ENCODE measurements at places on chromosomes 4 and X.

GRCh38 chr4:56505269-56506130 is at the start of gene ARL9:
Gene ARL9, plus strand, starts transcription at chr4:56505791. Its CDS starts 72 bp downstream, at chr4:56505863.
- peak; percentile 47 for DNase-seq

- DNase-seq = no peak
Observed at GRCh38 chr4:41196633-41197332, 17.6 kb downstream of the APBB2 start.

DNA sequence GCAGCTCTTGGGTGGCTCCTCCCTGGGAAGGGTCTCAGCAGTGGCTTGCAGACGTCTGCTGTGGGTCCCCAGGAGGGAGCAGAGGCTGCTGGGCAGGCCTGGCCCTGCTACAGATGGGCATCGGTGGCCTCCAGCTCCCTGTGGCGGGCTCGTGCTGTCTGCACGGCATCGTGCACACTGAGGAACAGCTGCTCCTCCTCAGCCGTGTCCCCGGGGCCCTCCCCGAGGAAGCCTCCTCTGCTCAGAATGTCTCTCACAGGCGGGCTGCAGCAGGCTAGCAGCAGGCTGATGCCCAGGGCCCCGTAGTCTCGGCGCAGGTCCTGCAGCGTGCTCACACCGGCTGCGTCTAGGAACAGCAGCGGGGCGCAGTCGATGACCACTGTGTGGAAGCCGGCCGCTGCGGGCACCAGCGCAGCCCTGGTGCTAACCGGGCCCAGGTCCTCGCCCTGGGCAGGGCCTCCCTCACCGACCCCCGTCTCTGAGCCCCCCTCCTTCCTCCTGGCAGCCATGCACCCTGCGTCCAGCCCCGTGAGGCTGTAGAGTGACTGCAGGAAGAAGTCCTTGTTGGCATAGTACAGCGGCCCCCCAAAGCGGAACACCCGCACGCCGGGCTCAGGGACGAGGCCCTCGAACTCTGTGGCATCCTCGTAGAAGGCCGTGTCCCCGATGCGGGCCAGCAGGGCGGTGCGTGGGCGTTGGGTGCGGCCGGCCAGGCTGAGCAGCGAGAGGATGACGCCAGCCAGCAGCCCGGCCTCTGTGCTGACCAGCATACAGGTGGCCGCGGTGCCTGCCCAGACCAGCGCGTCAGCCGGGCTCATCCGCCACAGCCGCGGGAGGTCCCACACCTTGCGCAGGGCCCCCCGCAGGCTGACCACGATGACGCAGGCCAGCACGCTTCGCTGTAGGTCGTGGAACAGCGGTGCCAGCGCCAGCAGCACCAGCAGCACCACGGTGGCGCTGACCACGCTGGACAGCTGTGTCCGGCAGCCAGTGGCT is 2.2 kb downstream of the IDUA start:
- no peak for DNase-seq

DNA sequence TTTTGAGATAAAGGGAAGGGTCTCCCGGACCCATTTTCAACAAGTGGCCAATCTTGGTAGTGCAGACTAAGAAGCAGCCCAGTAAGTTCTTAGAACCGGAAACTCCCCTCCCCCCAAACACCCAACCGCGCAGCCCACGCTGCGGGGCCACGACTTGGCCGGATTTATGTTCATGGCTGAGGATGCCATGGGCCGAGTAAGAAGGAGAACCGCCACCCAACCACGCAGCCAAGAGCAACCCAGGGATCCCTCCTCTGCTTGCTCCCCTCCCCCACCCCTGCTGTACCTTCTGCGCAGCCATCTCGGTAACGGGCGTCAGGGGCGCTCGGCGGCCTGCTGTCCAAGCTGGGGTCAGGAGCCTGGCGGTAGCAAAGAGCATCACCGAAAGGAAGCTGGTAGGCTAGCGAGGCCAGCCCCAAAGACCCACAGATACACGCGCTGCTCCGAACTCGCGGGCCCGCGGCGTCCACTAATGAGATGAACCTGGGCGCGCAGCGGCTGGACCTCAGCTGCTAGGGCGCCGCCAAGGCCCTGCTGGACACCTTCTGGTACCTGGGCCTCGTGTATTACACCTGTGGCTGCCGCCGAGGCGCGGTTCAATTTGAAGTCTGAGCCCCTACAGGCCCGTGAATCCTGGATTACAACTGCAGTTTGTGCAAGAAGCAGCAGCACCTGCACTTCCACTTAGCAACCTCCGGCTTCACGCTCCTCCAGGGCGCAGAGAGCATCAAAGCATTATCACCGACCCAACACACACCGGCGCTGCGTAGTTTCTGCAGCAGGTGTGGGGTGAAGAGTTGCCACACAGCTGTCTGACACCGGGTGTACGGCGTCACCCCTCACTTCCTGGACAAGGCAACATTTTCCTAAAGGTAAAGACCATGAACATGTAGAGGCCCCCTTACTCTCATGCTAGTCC is 63.4 kb downstream of the NUDT10 start:
- peak; percentile 46 for DNase-seq

- DNase-seq = no peak
Observed at GRCh38 chr4:6198768-6199421, 1.5 kb downstream of the JAKMIP1 start.

GRCh38 chr4:961351-962230 is 11.8 kb downstream of the DGKQ start:
- DNase-seq = no peak

DNA sequence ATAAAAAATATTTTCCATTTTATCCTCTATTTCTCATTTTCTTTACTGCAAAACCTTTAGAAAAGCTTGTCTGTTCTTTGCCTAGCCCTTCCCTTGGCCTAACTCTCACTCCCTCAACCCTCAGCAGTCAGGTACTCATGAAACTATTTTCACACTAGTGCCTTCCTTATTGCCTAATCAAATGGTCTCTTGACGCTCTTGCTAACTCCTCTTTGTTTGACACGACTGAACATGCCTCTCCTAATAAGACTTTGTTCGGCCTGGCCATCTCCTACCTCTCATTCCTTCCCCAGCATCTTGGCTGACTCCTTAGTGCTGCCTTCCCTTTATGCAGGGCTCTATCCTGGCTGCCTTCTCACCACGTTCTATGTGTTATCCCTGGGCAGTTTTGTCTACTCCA is 11.1 kb upstream of the LRAT start:
- DNase-seq = no peak

GRCh38 chr4:128358231-128358912 is 70.8 kb upstream of the PGRMC2 start:
- DNase-seq = no peak

DNA sequence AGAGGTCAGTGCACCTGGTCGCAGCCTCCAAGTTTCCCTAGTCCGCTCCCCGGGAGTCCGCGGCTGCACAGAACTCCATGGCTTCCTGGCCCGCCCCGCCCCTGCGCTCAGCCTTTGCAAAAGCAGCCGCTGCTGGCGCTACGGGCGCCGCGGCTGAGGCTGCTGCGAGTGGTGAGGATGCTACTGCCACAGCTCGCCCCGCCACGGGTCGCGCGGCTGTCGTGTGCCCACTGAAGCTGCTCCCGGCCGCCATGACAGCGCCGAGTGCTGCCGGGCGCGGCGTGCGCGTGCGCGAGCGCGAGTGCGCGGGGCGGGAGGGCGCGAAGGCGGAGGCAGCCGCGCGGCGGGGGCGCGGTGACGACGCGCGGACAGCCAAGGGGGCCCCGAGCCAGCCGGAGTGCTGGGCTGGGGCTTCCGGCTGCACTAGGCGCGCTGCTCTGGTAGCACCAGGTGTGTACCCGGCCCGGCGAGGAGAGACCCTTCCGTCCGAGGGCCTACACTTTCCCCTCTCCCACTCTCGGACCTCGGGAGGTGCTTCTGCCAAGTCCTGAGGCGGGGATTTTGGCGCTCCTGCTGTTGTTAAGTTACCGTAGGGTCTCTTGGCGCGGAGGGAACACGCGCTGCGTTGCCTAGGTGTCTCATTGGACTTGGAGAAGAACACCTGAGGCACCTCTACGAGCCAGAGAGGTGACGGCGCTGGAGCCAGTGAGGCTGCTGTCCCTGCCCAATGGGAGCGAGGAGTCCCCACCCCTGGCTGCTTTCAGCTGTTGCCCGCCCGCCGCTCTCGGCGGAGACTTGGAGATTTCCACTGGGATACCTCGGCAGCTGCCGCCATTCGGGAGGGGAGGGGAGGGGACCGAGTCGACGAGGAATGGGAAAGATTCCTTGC is 619 bp upstream of the LRBA start:
- peak; percentile 68 for DNase-seq

DNA sequence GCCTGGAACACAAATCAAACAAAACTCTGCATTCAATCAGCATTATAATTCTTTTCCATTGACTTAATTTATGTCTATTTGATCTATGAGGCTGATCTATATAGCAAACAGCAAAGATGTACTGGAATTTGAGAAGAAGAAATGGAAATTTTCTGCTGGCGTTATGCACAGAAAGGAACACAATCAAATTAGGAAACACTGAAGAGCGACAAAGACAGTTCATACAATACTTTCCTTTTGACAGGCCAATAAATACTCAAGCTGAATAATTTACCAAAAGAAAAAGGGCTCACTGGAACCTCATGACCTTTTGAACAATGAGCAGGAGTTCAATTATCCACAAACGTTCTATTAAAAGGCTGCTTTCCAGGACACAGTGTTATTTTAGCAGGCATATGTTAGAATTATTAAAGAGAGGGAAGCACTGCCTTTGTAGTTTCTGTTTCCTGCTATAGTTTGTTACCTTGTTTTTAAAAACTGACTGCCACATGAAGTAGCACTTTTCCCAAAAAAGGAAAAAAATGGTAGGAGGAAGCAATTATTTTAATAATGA is 8.1 kb downstream of the PDHA2 start:
- no peak for DNase-seq

DNA sequence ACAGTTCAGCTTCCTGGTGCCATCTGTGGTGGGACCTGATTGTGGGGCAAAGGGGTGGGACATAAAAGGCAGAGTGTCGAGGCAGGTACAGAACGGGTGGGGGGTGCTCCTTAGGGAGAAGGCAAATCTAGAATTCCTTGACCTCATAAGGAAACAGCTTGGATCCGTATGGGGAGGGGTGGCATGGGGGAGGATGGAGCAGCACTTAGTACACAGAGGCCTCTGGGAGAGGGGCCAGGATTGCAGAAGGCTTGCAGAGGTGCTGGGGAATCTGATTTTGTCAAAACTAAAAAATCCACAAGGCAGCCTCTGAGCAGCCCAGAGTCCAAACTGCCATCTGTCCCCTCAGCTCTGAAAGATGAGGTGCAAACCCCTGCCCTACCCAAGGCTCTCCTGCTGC is 2.3 kb upstream of the EMD start:
- DNase-seq = no peak

- no peak for DNase-seq
Observed at GRCh38 chrX:110175146-110175545, 142.7 kb downstream of the AMMECR1 start.

- DNase-seq = no peak
Observed at GRCh38 chr4:1249731-1250526, 999 bp upstream of the CTBP1 start.

GRCh38 chr4:57205580-57205979 is 95.4 kb upstream of the IGFBP7 start:
- DNase-seq = no peak

DNA sequence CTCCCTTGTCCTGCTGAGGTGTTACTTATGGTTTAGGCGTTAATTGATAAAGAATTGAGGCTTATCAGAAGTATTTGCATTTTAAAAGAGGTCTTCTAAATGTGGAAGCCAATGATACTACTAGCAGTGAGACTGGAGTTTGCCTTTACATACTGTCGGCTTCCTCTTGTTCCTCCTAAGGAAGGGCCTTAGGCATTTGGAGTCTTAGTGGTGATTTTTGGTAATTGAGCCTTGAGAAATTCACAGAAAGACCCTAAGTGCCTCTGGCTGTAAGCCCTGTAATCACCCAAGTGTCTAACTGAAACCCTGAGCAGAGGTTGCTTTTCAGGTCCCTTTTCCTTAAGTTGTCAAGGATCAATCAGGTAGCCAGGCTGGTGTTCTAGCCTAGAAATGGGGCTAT is 14.8 kb downstream of the IL13RA1 start:
- DNase-seq = no peak

- peak; percentile 53 for DNase-seq
Observed at GRCh38 chr4:142817442-142817841, 28.7 kb downstream of the INPP4B start.

DNA sequence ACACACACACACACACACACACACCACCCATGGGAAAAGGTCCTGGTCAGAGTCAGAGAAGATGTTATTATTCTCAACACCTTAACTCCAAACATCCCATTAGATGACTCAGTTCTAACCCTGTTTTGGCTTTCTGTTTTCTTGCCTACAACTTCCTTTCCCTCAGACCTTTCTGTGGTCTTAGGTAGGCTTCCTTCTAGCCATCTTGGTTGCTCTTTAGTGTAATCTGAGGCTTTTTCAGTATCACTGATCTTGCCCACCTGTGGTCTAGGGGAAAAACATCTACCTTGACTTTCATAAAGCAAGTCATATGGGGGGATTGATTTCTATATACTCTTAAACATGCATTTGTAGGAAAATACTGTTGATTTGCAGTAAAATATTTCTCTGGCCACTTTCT is 56.9 kb downstream of the ATG4A start:
- DNase-seq = no peak

- no peak for DNase-seq
Observed at GRCh38 chr4:182142176-182143085, 100.8 kb upstream of the TENM3 start.

DNA sequence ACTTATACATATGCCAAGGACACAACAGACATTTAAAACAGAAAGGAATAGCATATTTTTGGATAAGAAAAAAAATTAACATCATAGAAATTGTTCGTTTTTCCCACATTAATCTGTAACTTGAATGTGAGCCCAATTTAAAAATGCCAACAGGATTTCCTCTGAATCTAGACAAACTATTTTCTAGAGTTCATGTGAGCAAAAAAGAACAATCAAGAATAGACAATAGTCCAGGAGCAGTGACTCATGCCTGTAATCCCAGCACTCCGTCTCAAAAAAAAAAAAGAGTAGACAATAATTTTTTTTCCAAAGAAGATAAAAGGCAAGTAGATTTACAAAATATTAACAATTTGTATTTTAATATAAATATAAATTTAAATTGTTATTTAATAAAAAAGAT is 73.7 kb upstream of the DUSP21 start:
- DNase-seq = no peak

DNA sequence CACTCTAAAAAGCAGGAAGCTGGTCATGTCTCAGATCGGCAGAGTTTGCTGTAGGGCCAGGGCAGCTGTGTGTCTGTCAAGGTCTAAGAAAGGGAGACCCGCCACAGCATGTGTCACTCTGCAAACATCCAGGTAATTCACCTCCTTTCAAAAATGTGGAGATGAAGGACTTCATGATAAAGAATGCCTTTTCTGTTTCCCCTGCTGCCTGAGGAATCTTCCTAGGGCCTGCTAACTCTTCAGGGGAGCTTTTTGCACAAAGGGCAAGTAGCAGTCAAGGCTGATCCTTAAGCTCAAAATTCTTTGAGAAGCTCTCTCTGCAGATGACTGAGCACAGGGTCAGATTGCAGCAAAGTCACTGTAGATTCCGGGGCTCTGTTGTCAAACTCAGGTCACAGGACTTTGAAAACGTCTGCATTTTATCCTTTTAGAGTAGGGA is 21.1 kb downstream of the RASL11B start:
- no peak for DNase-seq

DNA sequence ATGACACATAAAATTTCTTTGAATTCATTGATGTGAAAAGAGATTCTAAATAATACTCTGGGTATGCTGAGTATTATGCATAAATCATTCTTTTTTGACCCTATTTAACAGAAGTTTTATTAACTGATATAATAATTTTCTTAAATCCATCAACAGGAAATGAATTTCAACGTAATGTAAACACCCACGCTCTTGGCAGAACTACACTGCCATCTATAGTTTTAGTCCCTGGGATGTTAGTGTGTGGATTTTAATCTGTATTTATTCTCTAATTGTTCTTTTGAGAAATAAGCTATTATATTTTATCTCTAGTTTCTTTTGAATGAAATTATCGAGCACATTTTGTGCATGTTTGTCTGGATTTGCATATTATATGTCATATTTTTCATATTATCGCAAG is 666.8 kb upstream of the NDST4 start:
- DNase-seq = no peak

Data from thymus (tissue), 14 donors.